ENCODE measurements at places on chromosomes 16 and 17.

GRCh38 chr17:66255112-66255511 lies 25.9 kb upstream of the APOH start:
- DNase-seq, result no peak

- DNase-seq, result peak; percentile 66
These were observed 14.8 kb downstream of the TRARG1 start for GRCh38 chr17:1294157-1294717.

DNA sequence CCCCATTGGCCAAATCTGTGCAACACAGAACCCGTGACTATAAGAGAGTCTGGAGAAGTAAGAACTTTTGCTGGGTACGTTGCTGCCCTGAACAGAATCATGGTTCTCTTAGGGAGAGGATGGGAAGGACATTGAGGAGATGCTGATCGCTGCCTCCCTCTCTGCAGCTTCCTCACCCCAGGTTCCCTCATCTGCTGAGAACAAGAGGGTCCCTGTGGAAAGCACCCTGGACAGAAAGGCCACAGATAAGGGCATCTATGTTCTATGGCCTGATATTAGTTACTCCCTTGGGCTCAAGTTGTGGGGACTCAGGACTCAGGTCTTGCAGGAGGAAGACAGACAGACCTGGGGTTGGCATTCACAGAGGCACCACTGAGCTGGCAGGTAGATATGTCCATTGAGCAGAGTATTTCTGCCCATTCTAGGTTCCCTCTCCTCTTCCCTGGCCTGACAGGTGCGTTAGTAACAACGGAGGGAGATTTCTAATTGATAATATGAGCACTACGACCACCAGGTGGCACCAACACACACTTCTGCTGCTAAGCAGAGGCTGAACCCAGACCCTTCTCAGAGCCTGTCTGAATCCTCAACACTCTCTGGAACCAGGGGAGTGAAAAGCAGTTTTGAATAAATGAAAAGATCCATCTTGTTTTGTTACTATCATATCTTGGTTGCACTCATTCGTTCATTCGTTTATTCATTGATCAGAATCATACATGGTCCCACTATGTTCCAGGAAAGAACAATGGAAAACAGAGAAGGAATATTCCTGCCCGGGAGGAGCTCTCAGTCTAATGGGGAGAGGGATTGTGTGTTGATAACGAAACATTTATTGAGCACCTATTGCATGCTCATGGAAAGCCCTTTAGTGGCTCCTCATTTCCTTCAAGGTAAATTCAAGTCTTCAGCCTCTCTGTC lies 56.4 kb downstream of the SLC6A2 start:
- DNase-seq, result no peak

DNA sequence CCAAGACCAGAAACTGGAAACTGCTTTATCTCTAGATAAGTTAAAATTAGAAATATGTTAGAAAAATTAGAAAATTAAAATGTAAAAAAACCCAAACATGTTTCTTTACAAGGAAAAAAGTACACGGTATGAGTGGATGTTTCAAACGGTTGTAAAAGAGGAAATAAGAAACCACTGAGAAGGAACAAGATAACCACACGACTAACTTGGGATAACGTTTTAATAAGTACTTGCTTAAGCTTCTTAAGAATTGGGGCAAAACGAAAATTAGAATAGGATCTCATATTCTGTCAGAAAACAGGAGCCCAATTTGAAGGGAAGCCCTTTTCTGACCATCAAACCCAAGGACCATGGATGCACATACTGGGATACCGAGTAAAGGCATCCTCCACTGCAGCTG lies 31.0 kb downstream of the MBTPS1 start:
- DNase-seq, result no peak

DNA sequence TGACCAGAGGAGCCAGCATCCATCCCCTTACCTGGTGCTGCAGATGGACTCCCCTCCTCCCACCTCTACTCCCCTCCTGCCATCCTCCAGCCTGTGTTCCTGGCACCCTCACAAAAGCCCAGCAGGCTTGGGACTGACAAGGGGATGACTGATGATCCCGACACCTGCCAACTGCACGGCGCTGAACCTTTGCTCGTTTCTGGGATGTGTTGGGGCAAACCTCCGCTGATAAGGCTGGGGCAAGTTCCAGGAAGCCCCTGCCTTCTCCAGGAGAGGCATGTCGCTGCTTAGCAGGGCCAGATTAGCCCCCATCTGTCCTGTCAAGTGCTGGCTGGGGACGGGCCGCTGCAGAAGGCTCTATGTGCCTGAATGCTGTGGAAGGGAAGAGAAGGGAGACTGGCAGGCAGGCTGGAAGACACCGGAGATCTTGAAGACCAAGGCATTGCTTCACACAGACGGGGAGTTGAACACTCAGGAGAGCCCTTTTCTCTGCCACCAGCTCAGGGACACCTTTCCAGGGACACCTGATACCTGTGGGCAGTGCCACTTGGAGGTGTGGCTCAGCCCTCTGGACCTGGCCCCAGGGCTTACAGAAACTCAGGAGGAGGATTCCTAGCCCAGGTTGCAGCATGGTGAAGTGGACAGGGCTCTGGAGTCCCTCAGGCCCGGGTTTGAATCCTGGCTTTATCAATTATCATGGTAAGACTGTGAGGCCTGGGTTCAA lies 973 bp upstream of the KRT15 start:
- DNase-seq, result no peak

DNA sequence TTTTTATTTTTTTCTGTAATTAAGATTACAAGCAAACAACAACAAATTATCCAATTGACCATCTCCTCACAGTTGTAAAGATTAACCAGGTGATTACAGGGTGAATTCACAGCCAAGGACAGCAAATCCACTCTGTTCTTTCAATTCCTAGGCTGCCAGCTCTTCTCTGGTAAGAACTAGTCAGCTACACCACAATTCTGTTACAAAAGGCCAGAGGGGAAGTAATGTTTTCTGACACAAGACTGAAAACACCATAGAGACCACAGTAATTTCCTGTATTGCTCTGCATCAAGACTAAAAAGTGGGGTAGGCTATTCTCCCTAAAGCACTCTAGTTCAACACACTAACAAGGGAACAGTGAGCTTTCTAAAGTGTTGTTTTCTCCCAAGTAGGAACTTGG lies 10.6 kb downstream of the CA10 start:
- DNase-seq, result no peak

GRCh38 chr16:11162586-11163268 lies 93.3 kb downstream of the SOCS1 start:
- no peak for DNase-seq

DNA sequence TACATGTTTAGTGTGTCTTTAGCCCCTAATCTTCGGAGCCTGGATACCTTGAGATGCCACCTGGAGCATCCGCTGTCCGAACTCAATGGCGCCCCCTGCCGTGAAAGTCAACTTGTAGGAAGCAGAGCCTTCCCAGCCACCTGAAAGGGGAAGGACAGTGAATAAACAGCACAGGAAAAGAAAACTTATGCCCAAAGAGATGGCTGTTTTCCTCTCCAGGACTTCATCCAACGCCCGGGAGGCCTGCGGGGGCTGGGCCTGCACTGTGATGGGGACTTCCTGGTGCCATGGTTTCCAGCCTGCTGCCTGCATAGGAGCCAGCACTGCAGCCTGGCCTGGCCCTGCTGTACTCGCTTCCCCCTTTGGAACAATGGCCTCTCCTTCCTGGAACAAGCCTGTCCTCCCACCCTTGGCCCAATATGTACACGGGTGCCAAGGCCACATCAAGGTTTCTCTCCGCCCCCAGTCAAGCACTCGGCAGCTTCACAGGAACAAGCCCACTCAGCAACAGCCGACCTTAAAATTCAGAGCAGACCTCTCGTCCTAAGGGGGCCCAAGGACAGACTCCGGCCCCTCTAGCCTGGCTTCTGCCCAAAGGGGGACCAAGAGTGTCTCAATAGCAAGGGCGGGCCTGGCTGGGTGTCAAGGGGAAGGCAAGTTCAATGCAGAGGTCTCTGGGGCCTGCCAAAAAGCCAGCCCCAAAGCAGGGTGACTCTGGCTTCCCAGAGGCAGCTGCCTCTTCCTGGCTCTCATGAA lies 4.5 kb upstream of the UNC13D start:
- DNase-seq, result peak; percentile 76

DNA sequence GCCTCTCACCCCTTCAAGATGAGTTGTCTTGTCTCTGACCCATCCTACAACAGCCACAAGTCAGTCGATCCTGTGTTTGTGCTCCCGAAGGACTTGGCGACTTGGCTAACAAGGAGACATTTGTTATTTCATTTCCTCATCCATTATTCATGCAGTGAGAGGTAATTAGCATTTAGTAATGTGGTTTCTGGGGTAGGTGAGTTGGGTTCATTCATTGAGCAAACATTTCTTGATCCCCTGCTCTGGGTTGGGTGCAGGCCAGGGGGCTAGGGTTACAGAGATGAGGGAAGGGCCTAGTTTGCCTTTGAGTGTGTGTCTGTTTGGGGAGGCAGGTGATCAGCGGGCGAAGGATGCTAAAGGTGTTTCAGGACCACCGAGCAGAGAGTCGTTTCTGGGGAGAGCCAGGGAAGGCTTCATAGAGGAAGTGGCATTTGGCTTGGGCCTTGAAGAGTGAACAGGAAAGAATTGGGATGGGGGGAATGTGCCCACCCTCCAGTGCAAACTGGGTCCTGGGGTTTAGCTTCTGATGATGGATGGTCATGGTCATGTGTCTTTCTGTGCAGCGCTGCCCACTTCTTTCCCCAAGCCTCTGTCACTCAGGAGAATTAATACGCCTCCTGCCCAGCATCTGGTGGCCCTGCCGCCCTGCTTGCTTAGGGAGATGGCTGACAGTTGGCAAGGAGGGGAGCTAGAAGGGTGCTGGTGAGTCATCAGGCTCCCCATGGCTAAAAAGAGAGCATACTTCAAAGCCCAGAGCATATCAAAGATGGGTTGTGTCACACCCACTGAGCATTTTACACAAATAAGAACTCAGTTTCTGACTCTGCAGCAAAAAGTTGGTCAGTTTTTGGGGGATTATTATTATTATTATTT lies 38.5 kb downstream of the MSI2 start:
- no peak for DNase-seq

- no peak for DNase-seq
These were observed 48.2 kb upstream of the CDC42EP4 start for GRCh38 chr17:73359987-73360410.

DNA sequence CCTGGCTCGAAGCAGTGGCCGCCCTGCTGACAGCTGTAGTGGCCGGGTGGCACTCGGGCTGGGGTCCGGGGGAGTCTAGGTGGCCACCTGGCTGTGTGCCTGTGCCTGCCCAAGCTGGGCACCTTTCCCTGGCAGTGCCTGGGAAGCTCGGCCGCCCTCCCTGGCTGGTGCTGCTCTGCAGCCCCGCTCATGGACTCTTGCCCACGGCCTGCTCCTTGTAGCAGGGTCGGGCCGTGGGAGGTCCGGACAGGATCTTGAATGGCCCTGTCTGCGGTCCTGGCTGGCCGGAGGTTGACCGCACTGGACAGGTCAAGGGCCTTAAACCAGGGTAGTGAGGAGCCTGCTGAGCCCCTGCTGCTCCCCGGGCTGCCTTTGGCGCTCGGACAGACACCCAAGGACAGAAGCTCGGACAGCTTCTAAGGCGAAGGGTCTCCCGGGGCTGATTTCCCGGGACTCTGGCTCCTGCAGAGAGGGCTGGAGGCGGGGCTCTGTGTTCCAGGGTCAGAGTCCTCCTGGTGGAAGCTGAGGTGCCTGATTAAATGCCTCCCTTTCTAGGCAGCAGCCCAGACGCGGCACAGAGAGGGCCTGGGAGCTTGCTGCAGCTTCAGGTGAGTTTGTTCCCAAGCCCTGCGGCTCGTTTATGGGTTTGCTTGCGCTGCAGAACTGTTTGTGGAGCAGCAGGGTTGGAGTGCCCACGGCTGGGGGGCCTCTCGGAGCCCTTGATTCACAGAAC lies 6.0 kb downstream of the CAPN15 start:
- DNase-seq, result no peak

DNA sequence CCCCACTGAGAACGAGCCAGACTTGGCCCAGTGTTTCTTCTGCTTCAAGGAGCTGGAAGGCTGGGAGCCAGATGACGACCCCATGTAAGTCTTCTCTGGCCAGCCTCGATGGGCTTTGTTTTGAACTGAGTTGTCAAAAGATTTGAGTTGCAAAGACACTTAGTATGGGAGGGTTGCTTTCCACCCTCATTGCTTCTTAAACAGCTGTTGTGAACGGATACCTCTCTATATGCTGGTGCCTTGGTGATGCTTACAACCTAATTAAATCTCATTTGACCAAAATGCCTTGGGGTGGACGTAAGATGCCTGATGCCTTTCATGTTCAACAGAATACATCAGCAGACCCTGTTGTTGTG lies 631 bp downstream of the BIRC5 start:
- no peak for DNase-seq

GRCh38 chr17:40362696-40363110 lies 1.8 kb downstream of the GJD3 start:
- peak; percentile 41 for DNase-seq

DNA sequence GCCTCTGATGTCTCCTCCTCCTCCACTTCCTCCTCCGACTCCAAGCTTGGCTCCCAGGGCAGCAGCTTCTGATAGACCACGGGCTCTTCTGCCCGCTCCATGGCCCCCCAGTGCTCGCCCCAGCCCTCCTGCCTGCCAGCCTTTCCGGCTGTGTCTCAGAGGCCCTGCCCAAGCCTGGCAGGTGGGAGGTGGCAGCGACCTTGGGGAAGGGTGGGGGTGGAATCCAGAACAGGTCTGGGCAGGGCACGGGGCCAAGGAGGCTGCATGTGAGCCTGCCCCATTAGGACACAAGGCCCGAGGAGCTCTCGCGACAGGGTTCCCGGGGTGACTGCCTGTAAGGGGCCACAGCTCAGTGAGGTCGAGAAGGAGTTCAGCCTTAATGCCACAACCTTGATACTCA lies at the start of gene GGT6:
Gene GGT6 (minus strand): TSS at position 157 of the 400 bp plus-strand sequence. CDS start 56 bp downstream, at position 101.
- DNase-seq, result no peak

- DNase-seq, result no peak
These were observed 41.5 kb downstream of the PLD6 start for GRCh38 chr17:17164676-17165075.

DNA sequence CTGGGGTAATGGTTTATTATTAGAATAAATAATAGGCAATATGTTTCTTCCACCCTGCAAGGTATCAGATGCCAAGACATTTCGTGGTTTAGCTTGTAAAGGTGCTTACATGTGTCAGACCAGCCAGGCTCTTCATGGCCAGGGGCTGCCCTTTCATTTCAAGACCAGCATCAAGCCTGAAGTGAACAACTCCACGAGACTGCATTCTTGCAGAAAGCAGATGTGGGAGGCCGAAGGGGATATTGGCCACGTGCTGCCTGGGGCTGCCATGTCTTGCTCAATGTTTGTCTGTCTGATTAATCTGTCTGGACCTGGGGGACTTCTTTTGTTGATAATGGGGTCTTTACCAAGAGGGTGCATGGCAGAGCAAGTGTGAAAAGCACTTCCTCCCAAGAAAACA lies 294.2 kb upstream of the RBFOX1 start:
- no peak for DNase-seq

DNA sequence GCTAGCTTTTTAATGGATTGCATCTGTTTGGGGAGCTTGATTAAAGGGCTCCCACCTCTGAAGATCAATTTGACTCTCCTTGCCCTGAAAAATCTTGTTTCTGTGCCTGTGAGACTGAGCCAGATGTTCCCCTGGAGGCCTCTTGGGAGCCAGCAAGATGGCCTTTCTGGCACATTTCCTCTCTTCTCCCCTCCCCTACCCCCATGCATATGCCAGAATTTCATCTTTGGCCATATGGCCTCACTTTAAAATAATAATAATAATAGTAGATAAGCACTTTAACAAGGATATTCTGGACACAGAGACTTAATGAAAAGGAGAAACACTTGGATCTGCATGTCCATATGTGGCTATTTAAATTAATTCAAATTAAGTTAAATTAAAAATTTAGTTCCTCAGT lies 144.1 kb upstream of the CES5A start:
- DNase-seq, result no peak

GRCh38 chr17:77322514-77323412 lies 182.0 kb downstream of the SEC14L1 start:
- no peak for DNase-seq
